ENCODE measurements at places on chromosomes 4 and X.

GRCh38 chr4:19164334-19164733 is 1087.4 kb upstream of the SLIT2 start:
- DNase-seq, result no peak

DNA sequence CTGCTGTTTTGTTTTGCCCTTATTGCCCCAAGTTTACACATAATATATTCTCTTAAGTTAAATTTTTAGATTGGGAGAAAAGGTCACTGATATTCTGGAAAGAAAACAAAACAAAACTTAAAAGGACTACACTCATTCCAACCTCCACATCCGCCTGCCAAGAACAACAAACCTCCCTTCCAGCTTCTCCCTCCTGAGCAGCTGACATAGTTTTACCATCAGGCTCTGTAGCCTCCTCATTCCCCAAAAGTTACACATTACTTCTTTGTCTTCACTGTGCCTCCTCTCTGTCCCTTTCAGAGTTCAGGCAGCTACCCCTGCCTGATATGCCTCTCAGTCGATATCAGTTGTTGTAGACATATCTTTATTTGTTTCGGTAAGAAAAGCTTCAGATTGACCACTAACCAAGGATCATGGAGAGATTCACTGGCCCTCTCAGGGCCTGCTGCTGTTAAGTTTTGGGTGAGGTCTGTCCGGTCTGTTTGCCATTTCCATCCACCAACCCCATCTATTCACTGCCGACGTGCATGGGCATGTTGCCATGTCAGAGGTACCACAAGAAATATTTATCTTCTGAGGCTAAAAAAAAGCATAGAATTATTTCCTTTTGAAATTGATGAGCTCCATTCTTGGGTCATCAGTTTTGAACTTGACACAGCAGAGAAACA is 164.1 kb downstream of the GASK1B start:
- no peak for DNase-seq

- DNase-seq, result no peak
Observed at GRCh38 chr4:40915318-40916217, 165.8 kb downstream of the NSUN7 start.

DNA sequence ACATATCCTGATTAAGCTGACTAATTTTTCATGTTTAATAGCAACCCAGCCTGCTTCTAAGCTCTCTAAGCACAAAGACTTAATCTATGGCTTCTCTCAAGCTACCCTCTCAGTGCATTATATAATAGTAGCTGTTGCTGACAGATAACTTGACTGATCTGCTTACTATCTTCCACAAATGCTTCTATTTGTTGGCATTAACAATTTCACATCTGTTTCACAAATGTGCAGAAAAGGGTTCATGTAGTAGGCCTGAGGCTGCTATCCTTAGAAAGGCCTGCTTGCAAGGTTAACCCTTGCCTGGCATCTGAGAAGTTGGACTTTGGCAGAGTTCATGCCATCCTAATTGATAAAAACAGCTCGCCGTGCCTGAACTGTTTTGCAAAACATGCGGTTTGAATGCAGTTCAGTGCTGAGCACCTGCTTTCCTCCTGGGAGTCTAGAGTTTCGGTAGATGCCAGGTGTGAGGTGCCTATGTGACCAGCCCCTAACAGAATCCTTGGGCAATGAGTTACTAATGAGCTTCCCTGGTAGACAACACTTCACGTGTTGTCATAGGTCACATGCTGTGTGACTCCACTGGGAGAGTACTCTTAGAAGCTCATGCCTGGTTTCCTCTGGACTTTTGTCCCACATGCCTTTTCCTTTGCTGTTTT is 68.4 kb downstream of the NSG1 start:
- no peak for DNase-seq

DNA sequence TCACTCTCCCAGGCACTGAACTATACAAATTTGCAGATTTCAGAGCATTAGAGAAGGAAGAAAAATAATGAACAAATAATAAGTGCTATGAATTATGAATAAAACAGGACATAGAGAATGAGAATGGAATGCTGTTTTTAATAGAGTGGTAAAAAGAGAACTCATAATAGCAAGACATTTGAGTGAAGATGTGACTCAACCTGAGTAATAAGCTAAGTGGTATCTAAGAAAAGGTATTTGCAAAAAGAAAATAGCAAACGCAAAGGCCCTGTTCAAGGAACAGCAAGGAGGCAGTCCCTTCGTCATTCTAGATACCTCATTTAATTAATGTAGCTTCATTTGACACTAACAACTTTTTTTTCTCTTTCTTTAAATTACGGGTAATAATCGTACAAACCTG is 1910.0 kb upstream of the TENM3 start:
- DNase-seq, result no peak

DNA sequence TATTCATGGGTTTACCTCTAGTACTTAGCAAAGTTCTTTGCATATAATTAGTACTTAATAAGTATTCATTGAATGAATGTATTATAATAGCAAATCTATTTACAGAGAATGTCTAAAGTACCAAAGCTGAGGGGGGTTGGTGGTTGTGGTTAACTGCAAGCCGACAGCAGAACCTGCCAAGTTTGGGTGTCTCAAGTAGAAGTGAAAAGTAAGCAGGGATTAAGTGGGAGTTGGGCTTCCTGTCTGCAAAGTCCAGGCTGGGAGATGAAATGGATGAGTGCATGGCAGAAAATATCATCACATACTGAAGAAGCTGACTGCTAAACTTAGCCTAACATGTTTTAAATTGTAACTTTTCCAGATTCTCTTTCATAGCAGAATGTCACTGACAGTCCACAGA is 169.6 kb downstream of the CAMK2D start:
- no peak for DNase-seq

DNA sequence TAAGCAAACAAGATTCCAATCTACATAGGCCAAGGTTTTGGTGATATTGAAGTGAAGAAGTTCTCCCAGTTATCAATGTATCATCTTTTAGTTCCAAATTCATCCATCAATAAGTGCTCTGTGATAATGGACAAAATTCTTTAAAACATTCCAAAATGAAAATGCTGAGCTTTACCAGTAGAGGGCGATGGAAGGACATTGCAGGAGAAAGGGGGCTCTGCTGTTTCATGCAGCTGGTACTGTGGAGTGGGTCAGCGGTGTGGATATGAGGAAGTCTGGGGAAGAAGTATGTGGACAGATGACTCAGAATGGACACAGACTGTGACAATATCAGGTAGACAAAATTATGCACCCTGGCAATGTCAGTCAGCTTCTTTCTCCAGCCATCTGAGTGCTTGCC is 46.6 kb upstream of the HS6ST2 start:
- no peak for DNase-seq

DNA sequence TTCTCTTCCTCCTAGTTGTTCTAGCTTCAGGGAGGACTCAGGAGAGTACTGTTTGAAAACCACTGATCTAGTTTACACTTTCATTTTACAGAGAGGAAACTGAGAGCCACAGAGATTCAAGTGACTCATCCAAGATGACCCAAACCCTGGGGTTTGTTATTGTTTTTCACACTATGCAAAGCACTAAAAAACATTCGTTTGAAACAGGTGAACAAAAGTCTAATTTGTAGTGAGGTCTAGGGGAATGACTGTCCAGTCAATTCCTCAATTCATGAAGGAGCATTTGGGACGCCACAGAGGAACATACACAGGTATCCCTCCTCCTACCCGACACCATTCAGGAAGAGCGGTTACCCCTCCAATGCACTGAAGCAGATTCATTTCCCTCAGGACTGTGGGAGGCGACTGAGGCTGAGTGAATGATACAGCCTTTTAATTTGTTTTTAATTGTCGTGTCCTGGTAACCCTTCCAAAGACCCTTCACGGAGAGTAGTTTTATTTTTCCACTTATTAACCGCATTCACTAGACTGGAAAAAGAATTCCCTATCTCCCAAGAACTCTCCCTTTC is 30.3 kb downstream of the TLR10 start:
- DNase-seq, result no peak

DNA sequence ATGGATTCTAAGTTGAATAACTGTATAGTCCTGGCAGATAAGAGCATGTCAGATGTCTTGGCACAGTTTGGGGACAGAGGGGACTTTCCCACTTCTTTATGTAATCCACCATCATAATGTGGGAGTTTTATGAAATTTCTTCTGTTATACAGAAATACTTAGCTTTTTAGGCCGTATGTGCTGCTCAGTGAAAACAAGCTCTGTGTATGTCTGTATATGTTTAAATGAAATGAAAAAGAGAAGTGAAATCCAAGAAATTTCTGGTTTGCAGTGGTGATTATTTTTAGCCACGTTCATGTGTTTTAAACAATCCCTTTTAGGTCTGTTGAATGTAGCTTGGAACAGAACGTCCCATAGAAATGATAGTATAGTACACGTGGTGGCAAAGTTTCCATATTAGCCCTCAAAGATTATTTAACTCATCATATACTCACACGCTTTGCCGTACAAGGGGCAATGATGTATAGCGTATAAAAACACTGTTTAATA is 41.0 kb downstream of the GAB1 start:
- DNase-seq, result no peak

DNA sequence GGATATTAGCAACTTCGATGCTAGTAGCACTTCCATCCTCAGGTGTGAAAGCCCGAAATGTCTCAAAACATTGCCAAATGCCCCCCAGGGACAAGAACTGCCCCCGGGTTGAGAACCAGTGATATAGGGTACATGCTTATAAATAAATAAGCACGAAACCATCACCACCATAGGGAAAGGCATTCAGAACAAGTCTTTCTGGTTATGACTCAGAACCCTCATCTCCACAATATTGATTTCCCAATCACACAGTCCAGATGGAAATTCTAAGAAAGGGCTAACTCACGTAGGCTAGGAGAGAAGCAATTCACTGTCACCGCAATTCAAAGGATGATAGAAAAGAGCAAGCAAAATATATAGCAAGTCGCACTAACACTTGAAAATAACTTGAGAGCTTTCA is 84.8 kb downstream of the ANOS1 start:
- no peak for DNase-seq

- peak; percentile 34 for DNase-seq
Observed at GRCh38 chrX:80807992-80808735, 1.5 kb downstream of the BRWD3 start.

DNA sequence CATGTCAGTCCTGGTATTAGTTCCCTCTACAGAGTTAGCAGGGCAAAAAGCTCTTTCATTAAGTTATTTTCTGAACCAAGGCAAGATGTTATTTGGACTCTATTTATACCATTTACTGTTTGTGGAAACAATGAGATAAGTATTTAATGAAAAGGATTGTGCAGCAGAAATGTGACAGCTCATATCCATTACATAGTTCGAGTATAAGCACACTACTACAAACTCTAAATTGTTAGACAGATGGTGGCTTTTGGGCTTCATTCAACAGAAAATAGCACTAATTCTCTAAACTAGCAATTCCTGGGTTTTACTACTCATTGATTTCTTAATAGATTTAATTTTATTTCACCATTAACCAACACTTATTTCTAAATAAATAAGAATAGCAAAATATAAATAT is 95.2 kb upstream of the ANK2 start:
- no peak for DNase-seq

DNA sequence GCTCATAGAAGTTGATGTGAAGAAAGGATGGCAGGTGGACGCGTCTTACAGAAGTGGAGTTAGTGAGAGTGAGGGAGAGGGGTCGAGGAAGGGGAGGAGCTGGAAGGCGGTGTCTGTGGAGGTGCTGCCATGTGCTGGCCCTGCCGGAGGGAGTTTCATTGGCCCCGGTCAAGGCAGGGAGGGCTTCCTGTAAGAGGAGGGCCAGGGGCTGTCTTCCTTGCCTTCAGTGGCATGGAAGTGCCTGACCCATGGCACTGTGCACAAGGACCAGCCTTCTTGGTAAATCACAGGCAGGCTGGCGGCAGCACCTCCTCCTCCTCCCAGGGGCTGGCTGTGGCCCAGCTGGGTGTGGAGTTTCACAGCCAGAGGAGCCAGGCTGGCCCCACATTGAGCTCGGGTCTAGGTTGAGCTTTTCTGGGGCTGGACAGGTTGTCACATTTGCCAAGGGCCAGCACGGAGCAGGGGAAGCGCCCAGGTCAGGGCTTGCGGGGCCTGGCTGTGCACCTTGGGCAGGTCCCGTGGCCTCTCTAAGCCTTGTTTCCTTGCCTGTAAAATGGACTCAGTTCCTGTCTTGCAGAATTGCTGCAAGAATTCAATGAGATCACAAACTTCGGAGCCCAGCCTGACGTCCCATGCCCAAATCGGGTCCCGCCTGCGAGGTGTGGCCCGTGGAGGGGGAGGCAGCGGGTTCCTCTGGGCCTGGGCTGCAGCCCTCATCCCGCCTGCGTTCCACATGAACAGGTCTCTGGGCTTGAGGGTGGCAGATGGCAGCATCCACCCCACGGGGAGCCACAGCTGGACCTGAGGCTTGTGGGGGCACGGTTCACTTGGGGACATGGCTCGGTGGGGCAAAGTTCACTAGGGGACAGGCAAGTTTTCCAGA is 7.0 kb downstream of the HTRA3 start:
- no peak for DNase-seq

- no peak for DNase-seq
Observed at GRCh38 chr4:112735474-112735951, 98.6 kb downstream of the LARP7 start.

DNA sequence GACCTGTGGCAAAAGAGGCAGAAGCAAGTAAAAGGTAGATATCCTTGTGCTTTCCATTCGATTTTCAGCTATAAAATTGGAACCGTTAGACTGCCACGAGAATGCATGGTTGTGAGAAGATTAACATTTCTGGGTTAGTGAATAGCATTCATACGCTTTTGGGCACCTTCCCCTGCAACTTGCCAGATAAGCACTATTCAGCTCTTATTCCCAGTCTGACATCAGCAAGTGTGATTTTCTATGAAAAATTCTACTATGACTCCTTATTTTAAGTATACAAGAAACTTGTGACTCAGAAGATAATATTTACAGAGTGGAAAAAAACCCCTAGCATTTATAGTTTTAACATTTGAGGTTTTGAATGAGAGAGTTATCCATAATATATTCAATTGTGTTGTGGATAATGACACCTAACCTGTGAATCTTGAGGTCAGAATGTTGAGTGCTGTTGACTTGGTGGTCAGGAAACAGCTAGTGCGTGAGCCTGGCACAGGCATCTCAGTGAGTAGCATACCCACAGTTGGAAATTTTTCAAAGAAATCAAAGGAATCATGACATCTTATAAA is 3.9 kb downstream of the FGB start:
- no peak for DNase-seq

DNA sequence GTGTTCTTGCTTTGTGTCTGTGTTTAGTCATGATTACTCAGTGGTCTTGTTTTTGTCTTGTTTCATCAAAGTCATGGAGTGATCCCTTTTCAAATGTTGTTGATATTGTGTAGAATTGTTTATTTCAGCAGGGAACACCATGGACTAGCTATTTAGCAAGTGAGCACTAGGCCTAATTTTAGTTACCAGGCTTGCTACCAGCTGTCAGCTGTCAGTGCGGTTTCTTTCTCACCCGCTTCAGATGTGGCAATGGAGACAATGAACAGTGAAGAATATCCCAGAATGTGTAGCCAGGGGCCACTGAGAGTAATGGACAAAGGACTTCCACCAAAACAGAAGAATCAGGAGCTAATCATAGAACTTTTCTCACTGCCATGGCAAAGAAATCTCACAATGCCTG is 432.8 kb upstream of the FMR1 start:
- DNase-seq, result no peak

DNA sequence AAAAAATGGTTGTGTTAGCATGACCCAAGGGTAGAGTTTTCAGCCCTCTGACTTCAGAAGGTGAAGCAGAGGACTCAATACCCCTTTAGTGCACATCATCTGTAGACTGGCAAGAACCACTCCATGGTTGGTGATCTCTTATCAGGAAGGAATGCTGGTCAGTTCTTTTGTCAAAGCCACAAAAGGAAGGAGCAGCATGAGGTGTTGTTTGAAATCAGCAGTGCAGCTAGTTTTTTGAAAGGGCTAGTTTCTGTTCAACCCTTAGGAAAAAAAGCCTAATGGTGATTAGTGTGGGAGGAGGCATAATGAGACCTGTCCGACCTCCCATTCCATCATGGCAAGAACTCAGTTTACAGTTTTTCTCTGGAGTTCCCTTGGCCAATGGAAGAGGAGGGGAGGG is 362.0 kb upstream of the CT83 start:
- DNase-seq, result no peak
